ENCODE measurements at places on chromosomes 1 and 21. TPM values are rescaled to one million over a fixed set of nuclear protein-coding genes. Genes with fewer than 3 reads are reported as not detected.

SLC2A5 gene
- total RNA-seq: 2.3 TPM

SLC26A9 gene
- total RNA-seq: not detected

GJA9 gene
- 0.12 TPM for total RNA-seq

BECN2 gene
- not detected for total RNA-seq

RIIAD1 gene
- not detected for total RNA-seq

TRIM33 gene
- 30.6 TPM for total RNA-seq

LDLRAD2 gene
- total RNA-seq: not detected

LMOD1 gene
- total RNA-seq: 19.4 TPM

SH3D21 gene
- 6.2 TPM for total RNA-seq

TIE1 gene
- total RNA-seq: 67.9 TPM

SMCP gene
- 0.11 TPM for total RNA-seq

CA6 gene
- not detected for total RNA-seq

SYT6 gene
- total RNA-seq: not detected

ETV3L gene
- total RNA-seq: not detected

MPL gene
- not detected for total RNA-seq

FLG gene
- not detected for total RNA-seq

SERTAD4 gene
- total RNA-seq: 0.33 TPM

MIGA1 gene
- total RNA-seq: 16.4 TPM

RAP1GAP gene
- total RNA-seq: 1.2 TPM

LDLRAP1 gene
- total RNA-seq: 7.3 TPM

MPZ gene
- 0.87 TPM for total RNA-seq

ACTN2 gene
- total RNA-seq: under 0.01 TPM

LGR6 gene
- total RNA-seq: not detected

SLC22A15 gene
- total RNA-seq: 8.2 TPM

LRIF1 gene
- total RNA-seq: 16.4 TPM

S100A16 gene
- total RNA-seq: 242 TPM

IVL gene
- 1.7 TPM for total RNA-seq

CFHR3 gene
- total RNA-seq: not detected

PODN gene
- total RNA-seq: 35.1 TPM

LCE3B gene
- total RNA-seq: not detected

KRTAP21-2 gene
- not detected for total RNA-seq

OR2L13 gene
- total RNA-seq: not detected

S100A9 gene
- total RNA-seq: not detected

UCK2 gene
- 125 TPM for total RNA-seq

CFHR5 gene
- total RNA-seq: not detected

TP73 gene
- total RNA-seq: under 0.01 TPM

All from uterine smooth muscle cell (primary cell).